CD4-positive, alpha-beta T cell (primary cell): ENCODE measurements at places on chromosomes 4 and X.

DNA sequence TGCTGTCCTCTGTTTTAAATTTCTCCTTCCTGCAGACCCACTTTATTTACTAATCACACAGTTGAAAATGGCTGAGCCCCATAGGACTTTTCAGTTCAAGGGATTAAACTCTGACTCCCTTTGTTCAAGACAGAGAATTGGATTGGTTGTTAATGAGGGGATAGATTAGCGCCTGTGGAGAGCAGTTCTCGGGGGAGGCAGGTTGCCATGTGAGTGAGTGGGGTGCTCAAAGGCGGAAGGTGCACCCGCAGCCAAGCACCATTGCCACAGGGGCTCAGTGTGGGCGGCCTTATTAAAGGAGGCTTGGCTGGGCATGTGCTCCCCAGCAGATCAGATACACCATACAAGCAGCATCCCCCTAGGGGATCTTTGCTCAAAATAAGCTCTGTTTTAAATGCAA lies 7.9 kb upstream of the CBR4 start:
- no peak for DNase-seq

DNA sequence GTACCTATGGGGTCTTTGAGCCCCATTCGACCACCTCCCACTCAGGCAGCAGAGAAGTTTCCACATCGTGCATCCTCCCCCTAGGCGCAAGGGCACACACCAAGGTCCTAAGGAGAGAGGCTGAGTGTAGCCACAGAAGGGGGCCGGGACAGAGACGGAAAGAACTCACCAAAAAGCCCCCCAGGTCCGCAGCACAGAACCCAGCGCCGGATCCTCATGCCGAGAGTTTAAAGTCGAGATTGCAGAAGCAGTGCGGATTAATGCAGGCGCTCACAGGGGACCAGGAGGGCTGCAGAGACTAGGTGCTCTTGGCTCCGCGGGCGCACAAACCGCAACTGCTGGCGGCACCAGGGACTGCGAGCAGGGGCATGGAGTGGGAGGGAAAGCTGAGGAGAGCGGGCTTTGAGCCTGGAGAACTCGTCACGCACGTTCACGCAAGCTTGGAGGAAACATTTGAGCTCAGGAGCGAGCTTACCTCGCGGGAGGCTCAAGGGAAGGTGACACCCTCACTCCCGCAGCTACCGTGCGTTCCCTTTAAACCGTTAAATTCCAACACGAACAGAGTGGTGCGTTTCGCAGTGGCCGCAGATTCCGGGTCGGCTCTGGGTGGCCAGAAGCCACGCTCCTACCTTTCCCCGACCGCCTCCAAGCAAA lies 8.5 kb downstream of the NKX3-2 start:
- DNase-seq, result peak; percentile 9

GRCh38 chr4:156969911-156970310 lies 1.7 kb downstream of the PDGFC start:
- DNase-seq, result no peak

- DNase-seq, result no peak
Measured at GRCh38 chr4:25892796-25893195, 21.2 kb upstream of the SMIM20 start.

- no peak for DNase-seq
Measured at GRCh38 chr4:55346851-55347255, 811 bp downstream of the SRD5A3 start.

GRCh38 chrX:115553171-115553570 lies 7.8 kb upstream of the PLS3 start:
- no peak for DNase-seq

- DNase-seq, result no peak
Measured at GRCh38 chrX:136954930-136955329, 74.4 kb upstream of the RBMX start.

GRCh38 chr4:8383451-8384160 lies 56.9 kb downstream of the ACOX3 start:
- no peak for DNase-seq

GRCh38 chr4:121885115-121885514 lies 14.8 kb upstream of the BBS7 start:
- DNase-seq, result no peak

GRCh38 chrX:38494239-38494823 lies 67.0 kb upstream of the TSPAN7 start:
- DNase-seq, result no peak

DNA sequence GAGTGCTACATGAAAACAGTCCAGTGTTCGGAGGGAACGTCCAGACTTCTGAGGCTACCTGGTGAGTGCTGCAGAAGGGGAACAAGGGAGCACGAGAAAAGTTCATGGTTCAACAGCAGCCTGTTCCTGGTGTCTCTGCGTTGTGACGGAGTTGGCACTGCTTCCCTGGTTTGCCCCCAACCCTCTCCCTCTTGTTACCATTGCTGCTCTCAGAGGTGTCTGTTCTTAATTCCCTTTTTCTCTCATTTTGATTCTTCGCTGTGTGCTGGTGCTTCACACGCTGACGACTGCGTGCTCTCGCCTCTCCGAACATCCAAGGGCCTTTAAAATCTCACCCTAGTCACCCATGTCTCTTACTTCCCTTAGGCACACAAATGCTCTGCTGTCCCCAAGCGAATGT lies 1.6 kb upstream of the FAM149A start:
- DNase-seq, result no peak

- no peak for DNase-seq
Measured at GRCh38 chrX:46727441-46727840, 31.5 kb downstream of the SLC9A7 start.

GRCh38 chr4:8312976-8313375 lies 43.4 kb downstream of the HTRA3 start:
- no peak for DNase-seq

- DNase-seq, result no peak
Measured at GRCh38 chr4:177484613-177485021, 42.4 kb upstream of the AGA start.

DNA sequence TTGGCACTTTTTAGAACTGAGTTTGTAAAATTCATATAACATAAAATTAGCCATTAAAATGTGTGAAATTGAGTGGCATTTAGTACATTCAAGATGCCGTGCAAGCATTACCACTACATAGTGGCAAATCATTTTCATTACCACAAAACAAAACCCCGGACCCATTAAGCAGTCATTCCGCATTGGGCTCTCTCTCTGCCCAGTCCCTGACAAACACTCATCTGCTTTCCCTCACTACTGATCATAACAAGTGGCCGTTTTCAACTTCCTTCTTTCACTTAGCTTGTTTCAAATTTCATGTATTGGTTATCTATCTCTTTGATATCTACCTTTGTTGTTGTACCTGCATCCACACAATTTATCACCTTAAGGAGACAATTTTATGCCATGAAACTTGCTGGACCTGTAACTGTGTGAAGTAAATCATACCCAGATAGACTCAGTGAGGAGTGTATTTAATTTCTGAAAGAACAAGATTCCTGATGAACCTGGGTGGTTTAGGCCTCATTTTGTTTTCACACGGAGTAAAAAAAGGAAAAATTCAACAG lies 202.1 kb downstream of the OR13H1 start:
- no peak for DNase-seq

DNA sequence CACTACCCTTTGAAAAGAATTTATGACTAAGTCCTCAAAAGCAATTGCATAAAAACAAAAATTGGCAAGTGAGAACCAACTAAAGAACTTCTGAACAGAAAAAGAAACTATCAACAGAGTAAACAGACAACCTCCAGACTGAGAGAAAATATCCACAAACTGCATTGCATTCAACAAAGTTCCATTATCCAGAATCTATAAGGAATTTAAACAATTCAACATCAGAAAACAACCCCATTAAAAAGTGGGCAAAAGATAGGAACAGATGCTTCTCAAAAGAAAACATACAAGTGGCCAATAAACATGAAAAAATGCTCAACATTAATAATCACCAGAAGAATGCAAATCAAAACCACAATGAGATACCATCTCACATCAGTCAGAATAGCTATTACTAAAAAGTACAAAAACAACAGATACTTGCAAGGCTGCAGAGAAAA lies 130.2 kb downstream of the GASK1B start:
- no peak for DNase-seq
